ENCODE measurements at places on chromosomes 6 and 20.
A peak's percentile ranks its signal among the peaks of the same experiment; 100 is the strongest.

- no peak for DNase-seq
Observed at GRCh38 chr6:144219056-144219685, 66.0 kb upstream of the UTRN start.

DNA sequence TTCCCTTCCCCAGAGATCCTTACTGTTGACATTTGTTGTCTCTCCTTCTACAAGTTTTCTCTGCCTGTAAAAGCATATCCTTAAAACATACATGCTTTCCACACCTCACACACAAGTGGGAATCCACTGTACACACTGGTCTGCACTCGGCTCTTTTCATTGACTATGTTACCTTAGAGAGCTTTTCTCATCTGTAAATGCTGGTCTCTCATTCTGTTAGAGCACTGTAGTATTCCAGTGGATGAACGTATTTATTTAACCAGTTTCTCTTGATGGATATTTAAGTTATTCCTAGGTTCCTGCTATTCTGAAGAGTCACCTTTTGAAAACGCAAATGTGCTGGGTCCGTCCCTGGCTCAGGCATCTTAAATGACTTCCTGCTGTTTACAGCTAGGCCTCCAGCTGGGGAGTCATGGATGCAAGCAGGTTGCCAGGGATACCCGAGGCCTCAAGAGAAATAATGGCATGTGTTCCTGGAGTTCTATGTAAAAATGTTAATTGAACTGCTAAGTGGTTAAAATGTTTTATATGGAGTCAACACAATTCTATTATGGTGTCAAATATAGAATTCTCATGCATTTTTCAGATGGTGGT is 61.1 kb upstream of the TGM3 start:
- no peak for DNase-seq

DNA sequence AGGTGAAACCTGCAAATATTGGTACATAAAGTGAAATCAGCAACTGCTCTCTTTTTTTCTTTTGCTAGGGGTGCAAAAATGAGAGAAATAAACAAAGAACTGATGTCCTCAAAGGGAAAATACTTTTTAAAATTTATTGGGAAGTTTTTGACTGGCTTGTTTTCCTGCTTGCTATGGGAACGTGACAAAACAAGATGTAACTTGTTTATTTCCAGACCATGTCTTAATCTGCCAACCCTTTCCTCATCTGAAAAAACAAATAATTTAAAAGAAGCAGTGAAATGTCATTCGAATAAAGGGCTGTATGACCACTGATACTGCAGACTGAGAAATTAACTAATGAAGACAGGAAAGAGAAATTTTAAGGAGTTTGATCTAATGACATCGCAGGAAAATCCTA is 221.9 kb downstream of the CBLN4 start:
- DNase-seq = no peak

DNA sequence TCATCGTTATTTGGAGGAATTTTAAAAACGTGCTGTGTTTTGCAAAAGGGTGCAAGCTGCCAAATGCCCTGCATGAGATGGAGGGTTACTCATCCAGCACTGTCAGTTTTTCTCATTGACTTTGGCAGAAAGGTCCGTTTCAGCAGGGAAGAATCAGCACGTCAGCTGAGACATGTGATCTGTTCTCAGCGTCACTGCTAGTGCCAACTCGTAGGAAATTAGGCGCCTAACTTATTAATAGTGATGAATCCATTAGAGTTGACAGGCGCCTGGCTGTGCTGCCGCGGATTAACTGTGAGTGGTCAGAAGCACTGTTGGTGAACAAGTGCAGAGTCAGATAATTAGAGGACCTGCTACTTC is 175.5 kb upstream of the FOXQ1 start:
- DNase-seq = no peak

- DNase-seq = no peak
Observed at GRCh38 chr6:81984599-81984998, 232.1 kb upstream of the TENT5A start.

DNA sequence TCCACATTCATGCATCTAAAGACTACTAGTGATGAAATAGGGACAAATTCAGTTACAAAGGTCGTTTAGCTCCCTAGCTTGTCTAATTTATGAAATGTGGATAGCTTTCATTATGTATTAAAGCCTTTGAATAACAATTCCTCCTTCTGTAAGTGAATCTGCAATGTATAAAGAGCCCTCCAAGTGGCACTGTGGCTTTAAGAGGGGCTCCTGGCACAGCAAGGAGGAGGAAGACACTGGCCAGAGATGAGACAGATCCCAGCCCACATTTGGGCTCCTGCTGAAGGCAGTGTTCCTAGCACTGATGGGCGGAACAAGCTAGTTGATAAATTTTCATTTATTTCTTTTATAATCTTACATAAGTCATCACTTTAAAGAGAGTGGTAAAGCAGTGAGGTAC is 17.6 kb upstream of the FUCA2 start:
- DNase-seq = no peak

DNA sequence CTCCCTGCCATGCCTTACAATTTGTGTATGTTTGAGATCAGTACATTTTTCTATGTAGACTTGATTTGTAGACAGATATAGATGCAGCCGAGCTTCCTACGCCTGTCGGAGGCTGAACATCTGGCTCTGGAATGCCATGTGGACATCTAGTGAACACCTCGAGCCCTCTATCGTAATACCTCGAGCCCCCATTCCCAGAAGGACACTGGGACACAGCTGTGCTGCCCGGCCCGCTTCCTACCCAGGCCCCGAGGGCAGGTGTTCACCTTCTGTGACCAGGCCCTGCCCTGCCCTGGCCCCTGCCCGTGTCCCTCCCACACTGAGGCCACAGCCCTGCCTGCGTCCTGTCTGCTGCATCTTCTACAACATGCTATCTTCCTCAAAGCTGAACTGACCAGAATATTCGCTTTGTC is 12.9 kb downstream of the RPS6KA2 start:
- DNase-seq = peak; percentile 73

DNA sequence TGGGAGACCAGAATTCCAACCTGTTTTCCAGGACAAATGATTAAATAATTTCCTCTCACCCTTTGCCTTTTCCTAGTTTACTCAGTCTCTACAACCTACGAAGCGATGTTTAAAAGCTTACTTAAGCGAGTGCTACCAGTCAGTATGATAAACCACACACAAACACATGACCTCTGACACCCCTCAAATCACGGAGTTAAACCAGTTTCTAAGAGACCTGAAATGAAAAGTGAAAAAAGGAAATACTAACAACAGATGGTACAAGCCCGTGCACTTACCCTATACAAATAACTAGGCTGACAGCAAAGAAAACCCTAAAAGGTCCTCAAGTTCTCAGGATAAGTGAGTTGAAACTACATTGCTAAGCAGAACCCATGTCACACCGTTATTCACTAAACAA is 7.7 kb downstream of the TNFRSF21 start:
- DNase-seq = no peak

DNA sequence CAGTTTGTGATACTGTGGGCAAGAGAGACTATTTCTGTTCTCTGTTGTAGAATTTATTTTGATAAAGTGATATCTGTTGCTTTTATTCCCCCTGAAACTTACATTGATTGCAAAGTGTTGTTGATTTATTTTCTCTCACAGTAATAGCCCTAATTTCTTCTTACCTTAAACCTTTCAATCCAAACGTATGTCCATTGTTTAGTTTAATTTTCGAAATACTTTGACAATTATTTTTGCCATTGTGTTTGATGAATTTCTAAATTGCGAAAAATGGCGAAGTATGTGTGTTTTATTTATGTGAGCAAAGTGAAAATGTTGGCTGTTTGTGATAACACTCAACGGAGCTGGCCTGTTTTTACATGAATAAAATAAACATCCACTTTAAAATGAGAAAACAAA is 381 bp upstream of the ZSCAN26 start:
- no peak for DNase-seq

- no peak for DNase-seq
Observed at GRCh38 chr6:147564556-147564955, 56.1 kb downstream of the SAMD5 start.
